NCI-H1694 (cell line): ENCODE measurements at places on chromosomes 6 and 20.

DNA sequence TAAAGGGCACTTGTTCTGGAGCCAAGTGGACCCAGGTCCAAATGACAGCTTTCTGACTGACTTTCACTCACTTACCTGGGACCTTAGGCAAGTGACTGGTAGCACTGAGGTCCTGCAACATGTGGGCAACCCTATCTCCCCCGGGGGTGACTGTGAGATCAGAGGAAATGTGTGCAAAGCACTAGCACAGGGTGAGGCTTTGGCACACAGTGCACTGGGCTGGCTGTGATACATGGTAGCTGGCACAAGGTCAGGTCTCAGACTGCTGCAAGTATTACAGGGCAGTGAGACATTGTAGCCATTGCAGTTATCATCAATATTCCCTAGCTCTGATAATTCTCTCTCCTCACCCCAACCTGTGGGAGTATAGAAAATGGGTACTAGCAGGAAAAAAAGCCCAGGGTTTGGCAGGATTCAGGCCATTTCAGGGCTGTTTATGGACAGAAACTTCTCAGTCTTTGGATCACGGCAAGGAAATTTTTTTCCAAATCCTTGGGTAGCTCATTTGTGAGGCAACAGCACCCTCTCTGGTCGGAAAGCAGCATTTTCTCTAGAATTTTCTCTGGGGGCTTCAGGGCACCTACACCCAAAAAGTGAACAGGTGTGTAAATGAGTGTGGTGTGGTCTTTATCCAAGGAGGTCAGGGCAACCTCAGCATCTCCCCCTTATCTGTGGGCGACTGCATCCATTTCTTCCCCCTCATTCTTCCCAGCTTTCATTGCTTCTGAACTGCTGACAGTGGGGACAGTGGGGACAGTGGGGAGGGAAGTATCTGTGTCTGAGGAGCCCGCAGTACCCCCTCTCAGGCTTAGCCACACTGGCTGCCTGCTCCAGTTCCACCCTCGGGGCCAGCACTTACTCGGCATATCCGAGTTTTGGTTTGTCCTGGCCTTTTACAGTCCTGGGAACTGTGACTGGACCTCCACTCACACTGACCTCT, 148.7 kb upstream of the PHACTR3 start:
- no peak for DNase-seq

- DNase-seq: peak; percentile 79
These were observed 109.7 kb downstream of the LRFN2 start for GRCh38 chr6:40477246-40478126.

GRCh38 chr20:24795436-24795835, 153.6 kb upstream of the CST7 start:
- no peak for DNase-seq

GRCh38 chr6:5850848-5851255, 155.9 kb downstream of the NRN1 start:
- no peak for DNase-seq

GRCh38 chr6:4781967-4782575, 5.9 kb downstream of the CDYL start:
- DNase-seq: no peak
